ENCODE measurements at places on chromosomes 2 and 18.

DNA sequence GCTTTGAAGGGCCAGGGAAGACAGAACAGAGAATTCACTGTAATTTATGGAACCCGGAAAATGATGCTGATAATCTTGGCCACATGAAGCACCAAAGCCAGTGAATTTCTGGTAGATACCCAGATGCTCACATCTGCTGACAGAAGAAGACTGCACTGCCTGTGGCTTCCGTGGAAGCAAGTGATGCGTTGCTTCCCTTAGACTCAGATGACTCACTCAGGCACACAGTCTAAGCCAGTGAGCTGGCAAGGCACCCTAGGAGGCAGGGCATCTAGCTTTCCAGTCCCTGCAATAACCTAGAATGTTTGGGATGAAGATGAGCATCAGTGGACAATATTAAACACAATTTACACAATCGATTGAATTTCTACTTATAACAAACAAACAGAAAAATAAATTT is 284.7 kb downstream of the CMPK2 start:
- DNase-seq, result no peak

DNA sequence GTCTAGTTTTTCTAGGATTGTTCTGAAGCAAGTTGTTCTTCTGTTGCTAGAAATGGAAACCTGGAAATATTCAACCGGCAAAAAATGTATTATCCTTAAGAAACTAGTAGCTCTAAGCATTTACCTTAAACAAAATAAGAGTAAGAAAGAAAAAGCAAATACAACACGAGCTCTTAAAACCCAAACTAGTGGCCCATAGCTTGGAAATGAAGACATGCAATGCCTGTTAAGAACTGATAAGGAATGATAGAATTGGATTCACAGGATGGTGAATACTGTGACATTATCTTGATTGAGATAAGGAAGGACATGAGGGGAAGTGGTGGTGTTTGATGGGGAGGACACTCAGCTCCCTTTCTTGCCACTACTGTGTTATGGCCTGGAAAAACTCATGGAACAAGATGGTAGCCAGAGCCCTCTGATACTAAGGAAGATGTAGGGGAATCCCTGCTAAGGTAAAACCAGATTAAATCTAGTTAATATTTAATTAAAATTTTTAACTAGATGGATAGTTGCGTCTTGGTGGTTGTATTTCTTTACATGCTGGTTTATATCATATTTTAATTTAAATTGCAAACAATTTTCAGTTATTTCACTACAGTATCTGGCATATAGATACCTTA is 193.8 kb downstream of the LPIN1 start:
- no peak for DNase-seq

GRCh38 chr2:44171018-44171417 is 2.3 kb downstream of the PPM1B start:
- no peak for DNase-seq

DNA sequence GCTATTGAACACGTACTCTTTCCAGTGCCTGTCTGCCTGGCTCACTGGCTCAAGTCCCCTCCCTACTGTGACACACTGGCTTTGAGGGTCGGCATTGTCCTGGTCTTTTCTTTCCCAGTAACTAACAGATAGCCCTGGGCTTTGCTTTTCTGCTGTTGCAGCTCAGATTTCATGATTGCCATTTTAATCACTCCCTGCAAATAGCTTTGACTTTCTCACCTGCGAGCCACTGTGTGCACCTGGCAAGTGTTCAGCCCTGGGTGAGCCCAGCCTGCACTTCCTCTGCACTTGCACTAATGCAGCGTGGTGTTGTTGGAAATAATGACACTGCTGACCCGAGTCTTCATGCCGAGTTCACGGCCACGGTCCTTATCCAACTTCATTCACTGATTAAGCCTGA is 52.9 kb downstream of the DCDC2C start:
- no peak for DNase-seq

DNA sequence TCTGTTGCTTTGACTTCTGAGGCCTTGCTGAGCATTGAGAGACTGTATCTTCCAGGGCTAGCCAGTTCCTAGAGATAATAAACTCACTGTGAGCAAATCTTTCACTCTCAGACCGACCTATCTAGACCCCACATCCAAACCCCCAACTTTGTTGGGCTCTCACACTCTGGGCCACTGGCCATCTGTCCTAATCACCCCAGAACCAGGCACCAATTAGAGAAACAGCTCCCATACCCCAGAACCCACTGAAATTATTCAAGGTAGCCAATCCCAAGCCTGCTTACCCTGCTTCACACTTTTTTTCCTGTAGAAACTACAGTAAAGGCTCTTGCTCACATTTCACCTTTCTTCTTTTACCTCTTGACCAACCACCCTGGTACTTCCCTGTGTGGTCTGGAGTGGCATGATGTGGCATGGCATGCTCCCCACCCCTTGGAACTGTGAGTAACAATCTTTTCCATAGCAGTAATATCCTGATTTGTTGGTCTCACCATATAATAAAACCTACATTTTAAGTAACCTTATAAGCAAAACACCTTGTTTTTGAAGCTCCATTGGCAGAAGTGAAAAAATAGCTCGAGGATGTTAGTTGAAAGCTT is 55.2 kb downstream of the ANKRD12 start:
- DNase-seq, result no peak

GRCh38 chr2:40773291-40773690 is 321.4 kb upstream of the SLC8A1 start:
- no peak for DNase-seq

DNA sequence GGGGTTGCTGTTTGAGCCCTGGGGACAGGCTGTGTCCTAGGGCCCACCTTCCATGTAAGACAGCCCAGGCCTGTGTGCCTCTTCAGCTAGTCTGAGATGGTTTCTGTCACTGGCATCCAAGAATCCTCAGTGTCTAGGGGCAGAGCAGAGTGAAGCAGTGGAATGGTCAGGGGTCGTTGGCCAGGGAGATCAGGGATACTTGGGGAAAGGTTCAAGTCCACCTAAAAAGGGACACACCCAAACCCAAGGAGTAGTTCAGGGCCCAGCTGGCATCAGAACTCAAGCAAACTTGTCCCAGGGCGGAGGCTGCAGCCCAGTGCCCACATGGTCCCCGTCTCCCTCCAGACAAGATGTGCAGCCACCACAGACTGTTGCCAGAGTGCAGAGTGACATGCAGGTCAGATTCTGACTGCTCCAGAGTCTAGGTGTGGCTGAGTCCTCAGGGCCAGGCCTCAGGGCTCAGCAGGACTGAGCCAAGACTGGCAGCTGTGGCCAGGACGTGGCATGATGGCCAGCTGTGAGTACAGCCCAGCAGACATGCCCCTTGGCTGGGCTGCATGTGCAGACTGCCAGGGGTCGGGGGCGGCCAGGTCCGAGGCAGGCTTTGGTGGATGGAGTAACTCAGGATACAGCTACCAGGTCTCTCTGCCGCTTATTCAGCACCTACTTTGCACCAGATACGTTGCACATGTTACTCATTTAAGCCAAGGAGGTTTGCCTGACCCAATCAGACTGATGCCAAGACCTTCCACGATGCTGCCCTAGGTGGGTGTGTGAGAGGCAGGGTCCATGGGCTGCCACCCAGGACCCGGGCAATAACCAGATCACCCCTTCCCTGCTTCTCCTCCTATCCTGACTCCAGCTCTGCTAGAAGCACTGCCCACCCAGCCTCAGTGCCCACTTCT is 146.6 kb downstream of the SMAD7 start:
- no peak for DNase-seq

DNA sequence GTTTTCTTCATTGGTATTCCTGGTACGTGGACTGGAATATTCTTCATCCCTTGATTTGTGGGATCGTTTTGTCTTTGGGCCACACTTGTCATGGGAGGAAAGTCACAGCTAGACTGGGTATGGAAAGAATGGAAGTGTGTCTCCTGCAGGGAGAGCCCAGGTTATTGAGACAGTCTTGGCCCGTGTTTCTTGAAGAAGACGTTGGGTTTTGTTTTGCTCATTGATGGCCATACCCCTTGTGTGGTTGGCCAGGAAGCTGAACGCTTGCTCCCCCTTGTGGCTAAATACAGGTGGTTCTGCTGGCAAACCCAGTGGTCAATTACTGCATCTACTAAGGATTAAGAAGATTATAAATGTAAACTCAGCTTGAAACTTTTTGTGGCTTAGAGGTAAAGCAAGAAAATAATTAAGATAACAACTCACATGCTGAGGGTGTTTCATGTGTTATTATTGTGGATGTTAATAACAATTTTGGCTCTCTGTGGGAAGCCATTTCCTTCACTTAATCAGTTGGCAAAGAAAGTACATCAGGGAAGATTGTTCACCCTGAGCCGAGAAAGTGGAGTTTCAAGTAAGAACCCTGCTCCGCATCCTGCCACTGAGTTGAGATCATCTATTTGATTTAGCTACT is 91.8 kb downstream of the NEDD4L start:
- DNase-seq, result peak; percentile 20

DNA sequence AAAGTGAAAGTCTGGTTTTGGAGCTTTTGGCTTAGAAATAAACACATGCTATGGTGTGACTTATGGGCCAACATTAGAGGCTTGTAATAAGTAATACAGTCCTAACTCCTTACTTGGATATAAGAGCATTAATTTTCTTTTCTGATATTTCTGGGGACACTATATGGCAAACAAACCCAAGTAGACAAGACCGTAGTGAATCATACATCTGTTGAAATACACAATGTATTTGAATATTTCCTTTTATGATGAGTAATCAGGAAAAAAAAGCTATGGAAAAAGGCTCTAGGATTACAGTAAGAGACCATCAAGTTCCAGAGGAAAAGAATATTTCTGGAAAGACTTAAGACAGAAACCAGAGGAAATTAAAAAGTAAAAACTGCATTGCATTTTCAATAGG is 146.0 kb upstream of the CYP26B1 start:
- no peak for DNase-seq

DNA sequence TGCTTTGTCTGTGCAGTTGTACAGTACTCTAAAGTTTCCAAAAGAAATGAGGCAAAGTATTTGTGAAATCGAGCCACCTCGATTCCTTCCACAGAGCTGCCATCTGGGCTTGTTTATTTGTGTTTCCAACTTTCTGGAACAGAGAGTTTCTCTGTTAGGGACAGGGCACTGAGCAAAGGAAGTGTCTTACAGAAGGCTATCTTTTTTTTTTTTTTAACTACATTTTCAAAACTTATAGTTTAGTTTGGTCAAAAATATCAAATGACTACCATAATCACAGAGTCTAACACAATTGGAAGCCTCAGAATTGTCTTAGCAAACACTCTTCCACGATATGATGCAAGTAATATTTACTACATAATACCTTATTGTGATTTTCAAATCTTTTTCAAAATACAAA is 796 bp downstream of the RFTN2 start:
- DNase-seq, result no peak

DNA sequence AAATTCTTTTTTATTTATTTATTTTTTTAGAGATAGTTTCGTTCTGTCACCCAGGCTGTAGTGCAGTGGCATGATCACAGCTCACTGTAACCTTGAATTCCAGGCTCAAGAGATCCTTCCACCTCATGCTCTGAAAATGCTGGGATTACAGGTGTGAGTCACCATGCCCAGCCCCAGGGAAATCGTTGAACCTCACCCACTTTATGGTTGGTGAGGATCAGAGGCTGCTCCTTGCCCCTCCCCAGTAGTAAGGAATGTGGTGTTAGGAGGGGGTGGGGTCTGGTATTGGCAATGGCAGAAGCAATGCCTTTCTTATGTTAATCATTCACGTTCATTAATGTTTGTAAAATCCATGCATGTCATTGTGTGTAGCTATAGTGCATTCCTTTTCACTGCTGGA is 161.9 kb downstream of the SUCLG1 start:
- DNase-seq, result no peak

- no peak for DNase-seq
Observed at GRCh38 chr2:85733121-85733960, 20.4 kb upstream of the ATOH8 start.

- no peak for DNase-seq
Observed at GRCh38 chr2:221570321-221570935, 1.7 kb downstream of the EPHA4 start.

- peak; percentile 4 for DNase-seq
Observed at GRCh38 chr2:9423922-9424272, 443 bp downstream of the CPSF3 start.

GRCh38 chr18:58455314-58456188 is 173.3 kb downstream of the ALPK2 start:
- DNase-seq, result no peak

DNA sequence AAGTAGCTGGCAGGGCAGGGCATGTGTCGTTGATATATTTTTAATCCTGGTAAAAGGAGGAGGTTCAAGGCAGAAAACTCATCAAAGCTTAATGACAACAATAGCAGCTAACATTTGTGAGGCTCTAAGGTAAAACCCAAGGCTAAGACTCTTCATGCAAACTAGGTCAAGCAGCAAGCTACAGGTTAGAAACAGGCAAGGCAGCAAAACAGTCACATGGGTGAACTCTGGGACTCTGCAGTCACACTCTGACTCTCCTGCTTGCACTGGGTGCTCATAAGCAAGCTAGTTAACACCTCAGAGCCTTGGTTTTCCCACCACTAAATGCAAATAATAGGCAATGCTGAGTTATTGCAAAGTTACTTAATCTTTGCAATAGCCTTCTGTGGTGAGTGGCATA is 7.9 kb downstream of the IL1RN start:
- DNase-seq, result no peak

- DNase-seq, result no peak
Observed at GRCh38 chr2:178994264-178994663, 55.7 kb downstream of the CCDC141 start.

DNA sequence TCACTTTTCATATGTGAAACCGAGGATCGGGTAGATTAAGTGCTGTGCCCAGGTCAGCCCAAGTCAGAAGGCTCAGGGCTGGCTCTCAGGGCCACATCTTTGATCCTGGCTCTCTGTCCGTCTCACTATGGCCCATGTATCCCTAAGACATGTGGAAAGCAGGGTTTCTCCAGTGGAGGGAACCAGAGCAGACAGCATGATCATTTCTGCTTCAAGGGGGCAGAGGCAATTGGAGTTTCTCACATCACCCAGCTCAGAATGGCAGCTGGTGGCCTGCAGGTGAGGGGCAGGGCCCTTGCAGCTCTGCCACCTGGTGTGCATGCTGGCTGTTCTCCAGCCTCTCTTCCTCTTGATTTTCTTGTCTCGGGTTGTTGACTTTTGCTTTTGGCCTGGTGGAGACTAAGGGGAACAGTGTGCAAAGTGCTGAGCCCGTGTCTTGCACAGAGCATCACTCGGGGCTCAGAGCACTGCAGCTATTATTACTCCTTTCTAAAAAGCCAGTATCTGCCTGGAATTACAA is 27.0 kb downstream of the LDLRAD4 start:
- no peak for DNase-seq

DNA sequence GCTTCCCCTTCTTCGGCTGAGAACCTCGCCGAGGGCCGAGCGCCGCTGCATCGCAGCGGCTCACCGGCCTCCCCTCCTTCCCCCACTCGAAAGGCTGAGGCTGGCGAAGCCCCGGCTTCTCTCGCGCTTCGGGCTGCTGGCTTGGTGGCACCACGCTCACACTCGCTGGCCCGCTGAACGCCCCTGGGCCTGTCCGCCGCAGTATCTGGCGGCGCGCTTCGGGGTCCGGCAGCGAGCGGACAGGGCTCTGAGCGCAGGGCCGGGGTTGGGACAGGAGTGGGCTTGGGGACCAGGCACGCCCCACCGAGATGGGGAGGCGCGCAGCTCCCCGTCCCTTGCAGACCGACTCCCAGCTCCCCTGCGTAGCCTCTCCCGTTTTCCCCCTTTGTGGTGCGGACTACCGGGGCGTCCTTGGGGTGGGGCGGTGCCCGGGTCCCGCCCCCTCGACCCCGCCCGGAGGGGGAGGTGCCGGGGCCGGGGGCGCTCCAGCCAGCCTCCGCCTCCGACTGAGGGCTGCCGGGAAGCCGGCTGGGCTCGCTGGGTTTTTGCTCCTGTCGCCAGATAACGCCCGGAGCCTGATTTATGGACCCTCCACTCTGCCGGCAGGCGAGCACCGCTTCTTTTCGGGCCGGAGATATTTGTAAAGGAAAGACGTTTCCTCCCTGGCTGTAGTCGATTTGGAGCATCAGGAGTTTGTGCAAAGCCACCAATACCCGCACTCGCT is 3.8 kb downstream of the GBX2 start:
- no peak for DNase-seq
